AG04450 (cell line): ENCODE measurements at places on chromosomes 1 and 21.

GRCh38 chr1:54800899-54801759, at the start of gene TTC22:
TTC22 (minus strand) TSS chr1:54801323; CDS start chr1:54801163, 160 bp downstream.
- no peak for DNase-seq

DNA sequence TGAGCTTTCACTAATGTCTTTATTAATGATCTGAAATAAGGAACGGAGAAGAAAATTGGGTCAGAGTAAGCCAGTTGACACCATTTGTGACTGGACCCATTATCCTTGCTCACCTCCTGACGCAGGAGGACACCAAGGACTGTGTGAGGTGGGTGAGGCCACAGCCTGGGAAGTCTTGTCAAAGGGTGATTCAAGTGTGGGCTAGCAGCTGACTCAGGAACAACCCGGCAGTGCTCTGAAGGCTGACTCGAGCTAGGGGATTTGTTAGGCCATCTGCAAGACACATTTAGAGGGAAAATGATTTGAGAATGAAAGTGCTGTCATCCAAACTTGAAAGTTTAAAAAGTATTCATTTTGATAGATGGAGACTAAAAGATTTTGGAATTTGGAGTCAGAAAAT, 21.2 kb downstream of the PRRX1 start:
- DNase-seq, result no peak

- no peak for DNase-seq
Observed at GRCh38 chr1:110875216-110875731, 2.3 kb downstream of the CD53 start.

GRCh38 chr1:30672661-30673060, 50.7 kb downstream of the MATN1 start:
- DNase-seq, result no peak

GRCh38 chr1:199472018-199472417, 555.5 kb upstream of the NR5A2 start:
- DNase-seq, result no peak
